ENCODE measurements at places on chromosomes 13 and 19.
A peak's percentile ranks its signal among the peaks of the same experiment; 100 is the strongest.

GRCh38 chr13:52651897-52652195 lies 790 bp upstream of the SUGT1 start:
- DNase-seq, result no peak

GRCh38 chr19:3479834-3480215 lies 500 bp downstream of the SMIM24 start:
- peak; percentile 36 for DNase-seq

DNA sequence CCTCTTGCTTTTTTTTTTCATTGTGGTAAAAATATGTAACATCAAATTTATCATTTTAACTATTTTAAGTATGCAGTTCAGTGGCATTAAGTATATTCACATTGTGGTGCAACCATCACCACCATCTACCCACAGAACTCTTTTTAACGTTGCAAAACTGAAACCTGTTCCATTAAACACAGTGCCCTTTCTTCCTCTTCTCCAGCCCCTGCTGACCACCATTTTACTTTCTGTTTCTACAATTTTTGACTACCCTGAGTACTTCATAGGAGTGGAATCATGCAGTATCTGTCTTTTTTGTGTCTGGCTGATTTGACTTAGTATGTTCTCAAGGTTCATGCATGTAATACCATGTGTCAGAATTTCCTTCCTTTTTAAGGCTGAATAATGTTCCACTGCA lies 153.1 kb downstream of the FGF9 start:
- DNase-seq, result no peak

- DNase-seq, result no peak
Observed at GRCh38 chr19:30326393-30326710, 45.8 kb upstream of the ZNF536 start.

- DNase-seq, result no peak
Observed at GRCh38 chr13:74145249-74145975, 11.2 kb upstream of the KLF12 start.

- DNase-seq, result no peak
Observed at GRCh38 chr13:86161257-86161656, 362.0 kb upstream of the SLITRK6 start.

DNA sequence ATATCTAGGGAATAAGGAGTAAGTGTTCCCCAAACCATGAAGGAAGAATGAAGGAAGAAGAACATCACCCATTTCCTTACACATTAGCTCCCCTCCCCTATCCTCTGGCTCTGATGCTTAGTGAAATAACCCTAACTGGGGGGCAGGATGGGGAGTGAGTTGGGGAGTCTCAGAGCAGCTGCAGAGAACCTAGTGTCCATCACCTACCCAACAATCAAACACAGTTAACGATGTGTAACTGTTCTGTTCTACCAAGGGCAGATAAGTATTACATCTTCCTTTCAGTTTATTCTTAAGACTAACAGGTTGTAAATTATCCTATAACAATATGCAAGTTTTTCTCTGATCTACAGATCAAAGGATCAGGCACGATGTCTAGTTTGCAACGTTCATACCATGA lies 12.8 kb downstream of the ELF1 start:
- no peak for DNase-seq

DNA sequence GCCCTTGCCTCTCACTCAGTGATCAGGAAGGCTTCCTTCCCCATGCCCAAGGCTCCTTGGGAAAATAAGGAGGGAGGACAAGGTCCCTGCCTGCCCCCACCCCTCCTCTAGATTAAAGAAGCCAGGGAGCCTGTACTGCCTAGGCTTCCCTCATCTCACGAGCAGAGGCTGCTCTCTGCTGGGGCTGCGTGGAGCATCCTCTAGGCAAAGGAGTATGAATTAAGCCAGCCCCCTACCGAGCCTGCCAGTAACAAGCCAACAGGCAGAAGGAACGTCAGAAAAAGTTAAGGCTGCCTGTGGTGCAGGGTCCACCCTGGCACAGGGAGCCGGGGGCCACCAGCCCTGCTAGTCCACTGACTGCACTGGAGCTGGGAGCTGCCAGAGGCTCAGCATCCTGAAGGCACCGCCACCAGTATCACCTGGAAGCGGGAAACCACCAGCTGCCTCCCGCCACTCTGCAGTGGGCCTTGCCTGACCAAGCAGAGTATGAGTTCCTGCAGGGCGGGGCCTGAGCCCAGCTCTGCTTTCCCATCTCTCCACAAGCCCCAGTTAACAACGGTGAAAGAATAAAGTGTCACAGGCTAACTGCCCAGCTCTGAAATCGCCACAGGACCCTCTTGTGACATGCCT lies 6.8 kb downstream of the NAPA start:
- DNase-seq, result no peak

DNA sequence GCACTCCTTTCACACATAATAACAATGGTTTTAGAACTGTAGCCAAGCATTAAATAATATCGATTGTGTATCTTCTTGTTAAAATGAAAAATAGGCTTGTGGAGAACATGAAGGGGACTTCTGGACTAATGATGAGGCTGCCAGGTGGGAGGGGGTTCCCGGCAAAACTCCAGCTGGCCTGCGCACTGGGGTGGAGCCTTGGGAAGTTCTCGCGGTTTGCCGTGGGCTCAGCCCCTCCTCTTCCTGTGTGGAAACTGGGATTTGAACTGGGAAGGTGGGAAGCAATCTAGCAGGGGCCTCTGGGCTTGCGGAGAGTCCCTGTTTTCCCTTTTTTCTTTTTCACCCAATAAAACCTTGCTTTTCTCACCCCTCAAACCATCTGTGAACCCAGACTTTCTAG lies 113.7 kb upstream of the SLITRK1 start:
- no peak for DNase-seq

- no peak for DNase-seq
Observed at GRCh38 chr19:44857837-44858236, 11.7 kb downstream of the NECTIN2 start.

DNA sequence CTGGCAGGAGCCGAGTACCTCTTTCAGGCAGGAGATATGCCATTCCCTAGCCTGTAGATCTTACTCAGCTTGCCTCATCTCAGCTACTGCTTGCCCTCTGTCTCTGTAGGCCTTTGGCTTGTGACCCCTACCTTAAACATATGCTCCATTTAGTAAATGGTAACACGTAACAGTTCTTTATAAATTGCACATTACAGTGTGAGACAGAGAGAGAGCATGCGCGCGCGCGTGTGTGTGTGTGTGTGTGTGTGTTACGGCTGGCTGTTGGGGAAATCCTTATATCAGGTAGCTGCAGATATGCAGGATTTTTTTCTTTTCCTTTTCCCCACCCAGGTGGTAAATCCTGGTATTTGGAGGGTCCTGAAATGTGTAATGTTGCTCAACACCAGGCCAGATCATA lies 4.2 kb downstream of the SPINT2 start:
- peak; percentile 40 for DNase-seq

DNA sequence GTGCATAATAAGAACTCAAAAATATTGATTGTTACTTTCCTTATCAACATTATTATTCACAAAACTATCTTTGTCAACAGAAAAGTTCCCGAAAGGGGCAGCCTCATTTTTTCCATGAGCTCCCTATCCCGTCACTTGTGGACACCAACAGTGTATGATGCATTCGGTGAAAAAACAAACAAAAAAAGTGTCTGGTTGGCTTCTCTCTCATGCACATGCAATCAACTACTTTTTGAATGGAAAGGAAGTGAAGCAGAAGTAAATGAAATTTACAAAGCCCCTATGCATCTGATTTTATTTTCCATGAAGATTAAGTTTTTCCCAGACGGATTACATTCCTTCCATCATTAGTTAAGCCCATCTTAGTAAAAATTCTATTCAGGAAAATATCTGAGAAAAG lies 526.9 kb downstream of the RFC3 start:
- DNase-seq, result no peak

DNA sequence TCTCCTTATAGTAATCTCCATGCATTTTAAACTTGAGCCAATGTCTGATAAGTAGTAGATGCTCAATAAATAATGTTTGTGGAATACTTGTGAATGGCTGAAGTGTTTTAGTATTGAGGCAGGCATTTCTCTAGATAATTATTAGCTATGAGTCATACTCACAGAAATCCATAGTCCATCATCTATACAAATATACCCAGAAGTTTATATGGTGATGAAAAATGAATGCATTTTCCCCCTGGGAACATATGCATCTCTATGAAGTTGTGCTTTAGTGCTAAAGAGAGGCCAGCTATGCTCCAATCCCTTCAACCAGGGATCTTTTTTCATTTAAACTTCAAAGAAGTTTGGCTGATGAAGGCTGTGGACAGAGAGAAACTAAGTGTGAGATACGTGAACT lies 17.2 kb downstream of the MBNL2 start:
- no peak for DNase-seq

- DNase-seq, result no peak
Observed at GRCh38 chr19:7942981-7943443, 454 bp downstream of the TIMM44 start.

Data from epithelial cell of esophagus (primary cell).